ENCODE measurements at places on chromosomes 11 and 22.

GRCh38 chr11:13160346-13160745, 117.2 kb upstream of the BMAL1 start:
- DNase-seq = no peak

DNA sequence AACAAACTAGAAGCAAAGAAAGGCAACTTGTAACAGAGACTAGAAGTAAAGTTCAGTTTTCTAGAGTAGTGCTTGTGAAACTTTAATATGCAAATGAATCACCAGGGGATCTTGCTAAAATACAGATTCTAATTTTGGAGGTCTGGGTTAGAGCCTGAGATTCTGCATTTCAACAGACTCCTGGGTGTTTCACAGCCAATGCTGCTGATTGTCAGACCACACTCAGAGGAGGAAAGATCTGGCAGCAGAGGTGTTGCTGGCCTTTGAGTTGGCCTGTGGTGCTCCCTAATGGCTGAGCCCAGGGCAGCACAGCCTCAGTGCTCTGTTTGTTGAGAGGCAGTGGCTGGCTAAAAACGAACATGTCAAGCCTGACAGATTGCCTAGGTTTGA, 5.4 kb downstream of the CRY2 start:
- DNase-seq = no peak

DNA sequence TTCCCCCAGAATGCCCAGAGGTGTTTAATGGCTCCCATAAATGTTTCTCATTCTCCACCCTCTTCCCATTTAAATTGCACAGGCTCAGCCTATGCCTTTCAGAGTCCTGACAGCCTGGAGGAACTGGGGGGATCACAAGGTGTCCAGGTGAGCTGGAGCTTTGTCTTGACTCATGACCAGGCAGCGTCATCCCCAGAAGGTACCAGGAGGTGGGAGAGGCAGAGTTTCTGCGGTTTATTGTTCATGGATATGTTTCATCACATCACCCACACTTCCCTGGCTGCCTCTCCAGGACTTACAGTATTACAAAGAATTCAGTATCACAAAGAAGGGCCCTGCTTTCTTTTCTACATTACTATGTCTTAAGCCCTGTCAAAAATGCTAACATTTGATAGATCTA, 103.2 kb upstream of the GALNT18 start:
- no peak for DNase-seq

GRCh38 chr22:50182176-50183081, 3.3 kb upstream of the TRABD start:
- no peak for DNase-seq

DNA sequence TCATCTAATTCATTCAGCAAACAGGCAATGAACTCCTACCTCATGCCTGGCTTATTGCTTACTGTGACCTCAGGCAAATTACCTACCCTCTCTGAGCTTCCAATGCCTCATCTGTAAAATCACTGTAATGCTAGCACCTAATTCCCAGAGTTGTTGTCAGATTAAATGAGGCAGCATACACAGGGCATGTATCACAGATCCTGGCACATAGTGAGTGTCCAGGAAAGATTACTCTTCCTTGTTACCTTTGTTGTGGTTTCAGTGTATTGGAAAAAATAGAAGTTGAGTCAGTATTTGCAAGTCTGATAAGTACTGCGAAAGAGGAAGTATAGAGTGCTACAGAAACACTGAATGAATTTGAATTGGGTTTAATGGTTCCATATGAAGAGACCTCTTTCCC, 26.4 kb upstream of the LRRC55 start:
- no peak for DNase-seq

DNA sequence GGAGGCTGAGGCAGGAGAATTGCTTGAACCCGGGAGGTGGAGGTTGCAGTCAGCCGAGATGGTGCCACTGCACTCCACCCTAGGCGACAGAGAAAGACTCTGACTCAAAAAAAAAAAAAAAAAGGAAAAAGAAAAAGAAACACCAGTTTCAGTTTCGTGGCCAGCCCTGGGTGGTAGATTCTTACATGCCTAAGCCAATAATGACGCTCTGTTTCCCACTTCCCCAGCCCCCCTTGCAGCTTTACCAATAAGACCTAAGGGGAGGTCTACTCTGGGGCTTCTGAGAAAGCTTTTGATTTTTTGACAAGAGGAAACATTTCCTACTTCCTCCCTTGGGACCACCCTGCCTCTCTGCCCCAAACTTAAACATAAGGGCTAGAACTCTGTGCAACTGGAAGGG, 30.0 kb upstream of the PTPRJ start:
- DNase-seq = peak; percentile 56

DNA sequence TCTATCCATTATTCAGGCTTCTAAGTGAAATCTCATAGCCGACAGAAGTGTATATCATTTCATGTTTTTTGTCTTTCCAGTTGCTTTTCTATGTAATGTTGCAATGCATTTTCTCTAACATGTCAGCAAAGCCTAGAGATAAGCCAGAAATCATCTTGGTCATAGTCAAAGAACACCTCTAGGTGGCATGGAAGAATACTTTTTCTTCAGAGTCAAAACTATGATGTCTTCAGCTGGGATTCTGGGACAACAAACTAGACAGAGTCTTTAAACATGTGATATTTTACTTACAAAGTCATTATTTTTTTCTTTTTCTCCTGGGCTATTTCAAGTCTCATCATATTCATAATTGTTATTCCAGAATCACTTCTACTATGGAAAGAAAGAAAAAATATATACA, 4.4 kb downstream of the GAS2 start:
- DNase-seq = no peak

DNA sequence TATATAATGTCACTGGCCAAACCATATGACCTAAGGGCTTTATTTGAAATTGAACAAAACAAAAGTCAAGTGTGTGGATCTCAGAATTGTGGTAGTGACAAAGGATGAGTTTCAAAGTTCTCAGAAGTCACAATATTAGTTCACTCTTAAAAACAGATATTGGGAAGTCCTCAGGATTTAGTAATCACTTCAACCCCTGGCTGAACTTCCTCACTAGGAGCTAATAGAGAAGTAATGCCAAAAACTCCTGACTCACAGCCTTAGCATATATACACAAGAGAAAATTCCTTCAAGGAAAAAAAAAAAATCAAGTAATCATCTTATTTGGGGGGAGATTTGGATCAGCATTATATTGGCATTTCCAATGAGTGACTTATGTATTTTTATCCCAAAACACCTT, 75.6 kb upstream of the APOA1 start:
- no peak for DNase-seq

DNA sequence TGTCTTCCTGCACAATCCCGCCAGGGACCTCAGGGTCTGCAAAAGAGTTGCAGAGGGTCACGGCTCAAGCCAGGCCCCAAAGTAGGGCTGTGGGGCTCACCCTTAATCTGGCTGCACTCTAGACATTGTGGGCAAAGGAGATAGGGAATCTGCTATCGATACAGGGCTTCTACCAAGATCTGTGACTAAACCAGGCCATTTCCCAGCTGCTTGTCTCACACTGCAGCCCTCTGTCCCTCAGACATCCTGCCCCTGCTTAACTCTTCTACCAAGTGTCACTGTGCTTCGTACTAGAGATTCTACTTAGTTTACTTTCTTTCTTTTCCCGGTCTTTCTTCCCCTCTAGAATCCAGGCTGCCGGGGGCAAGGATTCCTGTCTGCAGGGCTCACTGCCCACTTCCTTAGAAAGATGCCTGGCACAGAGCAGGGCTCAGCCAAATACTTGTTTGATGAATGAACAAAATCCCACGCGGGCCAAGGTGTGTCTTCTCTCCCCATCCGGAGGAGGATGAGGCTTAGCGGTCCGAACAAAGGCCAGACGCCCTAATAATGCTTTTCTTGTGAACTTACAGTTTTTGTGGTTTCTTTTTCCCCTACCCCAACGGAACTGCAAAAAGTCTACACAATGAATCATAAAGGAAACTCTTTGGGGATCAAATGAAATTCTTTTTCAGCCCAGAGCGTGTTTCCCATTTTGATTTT, 61.3 kb upstream of the ANO1 start:
- no peak for DNase-seq

All from effector CD8-positive, alpha-beta T cell (primary cell).